Stimulated activated naive B cell treated with anti-CD40 and anti-IgM and Interleukin-4, amounts not matched to agents 10 μg/mL and 1 μg/mL and 100 μg/mL, for 72 hours (primary cell): ENCODE measurements at places on chromosomes 13 and 19.

GRCh38 chr13:65064967-65065366 lies 2165.2 kb downstream of the PCDH9 start:
- DNase-seq = no peak

- no peak for DNase-seq
Observed at GRCh38 chr13:67158903-67159302, 71.2 kb downstream of the PCDH9 start.

DNA sequence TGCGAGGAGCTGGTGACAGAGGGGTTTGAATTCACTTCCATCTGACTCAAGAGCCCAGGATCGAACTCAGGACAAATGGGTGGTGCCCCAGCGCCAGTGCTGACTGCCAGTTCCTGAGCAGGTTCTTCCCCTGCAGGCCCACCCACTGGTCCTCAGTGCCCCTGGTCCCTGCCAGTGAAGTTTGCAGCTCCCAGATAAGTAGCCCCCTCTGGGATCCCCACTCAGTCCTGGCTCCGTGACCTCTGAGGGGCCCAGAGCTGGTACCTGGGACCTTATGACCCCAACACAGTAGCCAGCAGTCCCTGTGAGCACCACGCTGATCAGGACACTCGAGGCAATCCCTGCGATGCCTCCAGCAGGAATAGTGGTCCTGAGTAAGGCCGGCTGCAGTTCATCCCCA lies 11.3 kb upstream of the CEACAM20 start:
- DNase-seq = no peak

DNA sequence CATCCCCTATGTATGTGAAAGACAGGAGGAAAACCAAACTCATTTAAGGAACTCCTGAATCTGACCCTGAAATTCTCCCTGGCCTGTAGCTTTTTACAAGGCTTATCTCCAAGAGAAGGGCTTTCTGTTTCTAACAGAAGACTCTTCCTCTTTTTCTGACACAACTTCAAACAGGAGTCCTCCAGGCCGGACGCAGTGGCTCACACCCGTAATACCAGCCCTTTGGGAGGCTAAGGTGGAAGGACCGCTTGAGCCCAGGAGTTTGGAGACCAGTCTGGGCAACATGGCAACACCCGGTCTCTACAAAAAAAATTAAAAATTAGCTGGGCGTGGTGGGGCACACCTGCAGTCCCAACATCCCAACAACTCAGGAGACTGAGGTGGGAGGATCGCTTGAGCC lies 41.9 kb downstream of the CARS2 start:
- no peak for DNase-seq

GRCh38 chr19:50874211-50874610 lies 972 bp downstream of the KLK2 start:
- no peak for DNase-seq

DNA sequence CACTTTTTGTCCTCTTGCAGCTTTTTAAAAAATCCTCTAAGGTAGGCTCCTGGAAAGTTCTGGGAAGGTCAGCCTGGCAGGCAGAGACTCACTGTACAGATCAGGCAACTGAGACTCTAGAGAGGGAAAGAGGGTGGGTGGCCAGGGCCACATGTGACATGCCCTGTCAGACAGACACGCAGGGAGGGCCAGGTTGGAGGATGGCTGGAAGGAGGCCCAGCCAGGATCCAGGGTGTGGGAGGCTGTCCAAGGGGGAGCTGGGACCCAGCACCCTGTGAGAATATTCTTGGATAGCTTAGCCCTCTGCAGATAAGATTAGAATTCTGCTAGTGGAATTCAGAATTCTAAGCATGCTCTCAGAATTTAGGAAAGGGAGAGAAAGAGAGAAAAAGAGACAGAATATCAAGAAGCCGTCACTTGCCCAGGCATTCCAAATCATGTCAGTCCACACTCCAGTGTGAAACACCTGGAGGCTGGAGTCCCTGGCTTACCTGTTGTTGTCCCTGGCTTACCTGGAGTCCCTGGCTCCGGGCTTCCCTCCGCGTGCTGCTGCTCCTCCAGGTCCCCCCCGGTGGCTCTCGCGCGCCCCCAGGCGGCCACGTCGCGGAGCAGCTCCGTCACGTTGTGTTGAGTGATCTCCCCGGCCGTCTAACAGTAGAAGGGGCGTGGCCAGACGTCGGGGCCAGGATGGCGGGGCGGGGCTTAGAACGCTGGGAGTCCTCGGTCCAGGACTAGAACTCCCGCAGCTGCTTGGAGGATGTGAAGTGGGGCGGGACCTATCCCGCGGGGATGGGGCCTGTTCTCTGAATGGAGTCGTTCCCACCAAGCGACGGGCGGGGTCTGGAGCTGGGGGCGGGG lies 2.8 kb upstream of the TNNI3 start:
- DNase-seq = peak; percentile 80

DNA sequence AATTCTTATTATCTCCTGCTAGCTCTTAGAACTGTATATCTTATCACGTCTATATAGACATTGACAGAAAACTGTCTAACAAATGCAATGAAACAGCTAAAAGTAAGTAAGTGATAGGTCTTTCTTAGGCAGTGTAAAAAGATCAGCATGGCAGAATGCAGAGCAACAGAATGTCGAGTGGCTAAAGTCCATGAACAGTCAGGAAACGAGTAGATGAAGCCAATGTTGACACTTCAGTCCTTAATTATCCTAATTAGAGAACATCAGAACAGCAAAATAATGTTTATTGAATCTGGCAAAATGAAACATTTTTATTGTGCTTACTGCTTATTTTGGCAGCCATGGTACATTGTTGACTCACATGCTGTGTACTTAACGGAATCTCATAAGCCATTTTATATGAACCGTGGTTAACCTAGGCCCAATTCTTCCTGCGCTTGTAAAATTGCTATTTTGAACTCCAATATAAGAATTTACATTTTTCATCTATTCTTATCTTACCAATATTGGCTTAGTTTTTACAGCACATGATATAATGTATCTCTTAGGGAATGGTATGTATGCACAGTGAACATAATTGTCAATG lies 748.1 kb downstream of the DACH1 start:
- no peak for DNase-seq

- DNase-seq = no peak
Observed at GRCh38 chr19:44807162-44807561, 1.7 kb upstream of the BCAM start.

DNA sequence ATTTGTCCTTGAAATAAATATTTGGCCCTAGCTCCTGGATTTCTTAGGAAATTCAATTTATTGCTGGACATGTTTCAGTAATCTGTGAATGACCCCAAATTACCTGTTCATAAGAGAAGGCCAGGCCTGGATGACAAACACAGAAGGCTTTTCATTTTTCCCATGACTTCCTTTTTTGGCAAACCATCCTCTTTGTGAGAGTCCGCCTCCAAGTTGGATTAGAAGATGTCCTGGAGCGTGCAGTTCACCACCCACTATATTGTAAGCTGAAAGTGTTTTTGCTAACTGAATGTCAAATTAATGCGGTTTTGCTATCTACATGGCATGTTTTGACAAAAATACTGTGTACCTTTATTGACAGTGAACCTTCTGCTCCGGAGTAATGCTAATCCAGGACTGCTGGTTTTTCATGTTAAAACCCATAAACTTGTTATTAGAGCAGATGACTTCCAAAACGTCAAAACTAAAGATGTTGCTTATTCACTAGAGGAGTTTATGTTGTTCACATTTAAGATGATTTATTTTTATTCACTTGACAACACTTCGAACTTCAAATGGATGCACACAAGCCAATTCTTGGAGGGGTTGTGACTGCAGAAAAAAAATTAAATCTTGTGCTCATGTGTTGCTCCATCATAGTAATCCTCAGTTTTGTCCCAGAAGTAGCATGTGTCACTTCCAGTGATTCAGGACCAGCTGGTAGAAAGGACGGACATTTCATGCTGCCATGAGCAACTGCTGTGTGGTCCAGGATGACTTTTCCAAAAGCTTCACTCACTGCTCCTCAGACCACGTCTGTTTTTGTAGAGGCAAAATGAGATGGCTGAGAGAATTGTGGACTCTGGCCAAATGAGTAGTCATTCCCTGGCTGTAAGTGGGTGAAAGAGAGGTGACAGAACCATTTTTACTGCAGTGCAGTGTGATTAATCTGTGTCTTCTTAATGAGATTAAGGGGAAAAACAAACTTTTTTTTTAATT lies 71.0 kb downstream of the ITGBL1 start:
- no peak for DNase-seq

DNA sequence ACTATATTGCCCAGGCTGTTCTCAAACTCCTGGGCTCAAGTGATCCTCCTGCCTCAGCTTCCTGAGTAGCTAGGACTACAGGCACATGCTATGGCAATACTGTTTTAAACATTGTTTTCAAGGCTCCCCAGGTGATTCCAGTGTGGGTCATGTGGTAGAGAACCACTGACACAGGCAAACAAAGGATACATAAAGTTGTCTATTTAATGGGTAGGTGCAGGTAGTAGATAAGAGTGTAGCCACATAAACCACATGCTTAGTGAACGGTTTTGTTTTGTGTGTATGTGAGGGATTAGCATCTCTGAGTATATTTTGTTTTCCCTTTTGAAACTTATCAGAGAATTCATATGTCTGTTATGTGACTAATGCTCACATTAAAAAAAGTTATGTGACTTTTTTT lies 36.7 kb downstream of the USPL1 start:
- no peak for DNase-seq

- no peak for DNase-seq
Observed at GRCh38 chr19:15096223-15096622, 11.0 kb upstream of the SYDE1 start.

DNA sequence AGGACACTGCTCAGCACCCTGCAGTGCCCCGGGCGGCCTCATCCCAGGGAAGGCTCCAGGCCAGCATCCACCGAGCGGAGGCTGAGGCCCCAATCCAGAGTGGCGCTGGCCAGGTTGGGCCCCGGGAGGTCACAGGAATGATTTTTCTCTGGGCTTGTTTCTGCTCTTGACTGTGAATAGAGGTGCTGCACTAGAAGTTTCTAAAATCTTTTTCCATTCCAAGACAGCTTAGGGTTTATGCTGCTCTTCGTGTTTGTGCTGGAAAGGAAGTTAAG lies 15.1 kb downstream of the KDM4B start:
- no peak for DNase-seq

DNA sequence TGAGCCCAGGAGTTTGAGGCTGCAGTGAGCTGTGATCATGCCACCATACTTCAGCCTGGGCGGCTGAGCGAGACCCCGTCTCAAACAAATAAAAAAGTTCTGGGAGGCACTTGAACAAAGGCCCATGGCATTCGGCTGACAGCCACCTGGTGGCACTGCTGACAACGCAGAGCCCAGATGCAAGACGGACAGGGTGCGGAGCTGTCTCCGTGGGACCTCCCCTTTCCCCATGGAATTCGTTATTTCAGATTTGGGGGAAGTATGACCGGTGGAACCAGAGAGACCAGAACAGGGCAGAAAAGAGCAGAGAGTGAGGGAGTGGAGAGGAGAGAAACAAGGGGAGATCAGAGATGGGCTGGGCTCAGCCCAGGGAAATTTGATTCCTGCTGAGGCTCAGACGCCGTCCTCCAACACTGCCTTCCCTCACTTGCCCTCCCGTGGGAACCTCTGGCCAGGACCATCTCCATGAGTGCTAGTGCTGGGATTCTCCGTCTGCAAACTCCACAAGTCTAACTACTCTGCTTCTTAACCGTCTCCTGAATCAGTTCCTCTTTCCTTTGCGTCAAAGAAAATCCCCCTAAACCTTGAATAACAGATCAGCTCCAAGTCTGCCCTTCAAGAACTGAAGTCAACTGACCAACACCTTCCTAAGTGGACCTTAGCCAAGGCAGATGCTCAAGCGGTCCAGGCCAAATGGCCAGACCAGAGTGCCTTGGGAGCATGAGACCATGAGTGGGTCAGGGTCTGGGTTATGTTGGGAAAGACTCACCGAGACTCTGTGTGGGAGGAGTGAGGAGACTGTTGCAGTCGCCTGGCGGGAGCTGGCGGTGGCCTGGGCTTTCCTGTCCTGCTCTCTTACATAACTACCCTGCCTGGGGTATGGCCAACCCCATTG lies 11.9 kb upstream of the ATF5 start:
- DNase-seq = no peak

- no peak for DNase-seq
Observed at GRCh38 chr13:22561581-22561980, 619.2 kb upstream of the SGCG start.

DNA sequence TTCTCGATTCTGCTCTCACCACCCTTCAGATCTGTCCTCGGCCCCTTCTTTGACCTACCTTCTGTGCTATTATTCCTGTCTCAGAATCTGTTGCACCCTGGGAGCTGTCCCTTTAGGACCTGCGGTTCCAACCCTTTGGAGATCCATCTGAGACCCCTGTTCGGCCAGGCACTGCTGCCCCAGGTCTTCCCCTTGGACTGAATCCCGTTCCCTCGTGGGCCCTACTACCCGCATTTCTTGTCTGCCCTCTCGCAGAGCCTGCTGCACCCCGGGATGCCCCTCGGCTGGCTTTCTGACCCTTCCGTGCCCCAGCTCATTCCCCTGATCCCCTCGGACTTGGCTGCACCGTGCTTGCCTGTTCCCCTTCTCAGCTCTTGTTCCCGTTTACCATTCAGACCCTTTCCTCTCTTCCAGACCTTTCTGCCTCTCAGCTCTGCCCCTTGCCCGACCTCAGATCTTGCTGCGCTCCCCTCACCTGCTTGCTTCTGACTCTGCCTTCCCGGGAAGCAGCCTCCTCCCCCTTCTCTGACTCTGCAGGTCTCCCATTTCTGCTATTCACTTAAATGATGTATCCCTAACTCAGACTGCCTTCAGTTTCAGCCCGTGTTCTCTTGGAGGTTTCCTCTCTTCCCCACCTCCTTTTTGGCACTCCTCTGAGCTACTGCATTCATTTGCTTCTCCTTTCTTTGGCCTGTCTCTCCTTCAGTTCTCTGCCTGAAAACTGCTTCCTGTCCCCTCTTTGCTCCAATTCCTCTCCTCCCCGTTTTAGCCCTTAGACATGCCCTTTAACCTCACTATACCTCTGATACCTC lies 1.1 kb downstream of the ARHGAP35 start:
- DNase-seq = no peak

DNA sequence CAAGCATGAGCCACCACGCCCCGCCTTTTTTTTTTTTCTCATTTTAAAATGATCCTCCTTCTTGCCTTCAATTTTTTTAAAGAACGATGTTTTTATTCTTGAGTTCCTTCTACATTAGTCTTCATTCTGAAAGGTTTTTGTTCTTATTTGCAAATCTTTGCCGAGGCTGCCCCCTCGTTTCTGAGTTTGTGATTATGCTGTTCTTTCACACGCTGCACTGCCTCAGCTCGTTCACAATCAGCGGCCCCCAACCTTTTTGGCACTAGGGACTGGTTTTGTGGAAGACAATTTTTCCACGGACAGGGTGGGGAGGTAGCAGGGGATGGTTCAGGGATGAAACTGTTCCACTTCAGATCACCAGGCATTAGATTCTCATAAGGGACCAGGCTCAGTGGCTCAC lies 26.6 kb downstream of the ZNF787 start:
- no peak for DNase-seq

- DNase-seq = no peak
Observed at GRCh38 chr19:4503132-4503824, 15.0 kb downstream of the PLIN4 start.

GRCh38 chr13:30156826-30157615 lies 150.3 kb downstream of the KATNAL1 start:
- no peak for DNase-seq

GRCh38 chr19:48121909-48122371 lies 11.3 kb upstream of the PLA2G4C start:
- DNase-seq = peak; percentile 51

GRCh38 chr19:46630586-46631205 lies 5.3 kb downstream of the GNG8 start:
- no peak for DNase-seq
